CD4-positive, CD25-positive, alpha-beta regulatory T cell (primary cell): ENCODE measurements at places on chromosomes 16 and 17. TPM values are rescaled to one million over a fixed set of nuclear protein-coding genes. Genes with fewer than 3 reads are reported as not detected.

GRCh38 chr16:65235339-65236177, 113.7 kb upstream of the CDH11 start:
- H3K4me1 ChIP-seq: no peaks in the 10 kb centered on the region
- H3K27ac ChIP-seq: no peak overlapping the region
- no peaks in the 10 kb centered on the region for H3K27me3 ChIP-seq
- DNase-seq: no peak

DNA sequence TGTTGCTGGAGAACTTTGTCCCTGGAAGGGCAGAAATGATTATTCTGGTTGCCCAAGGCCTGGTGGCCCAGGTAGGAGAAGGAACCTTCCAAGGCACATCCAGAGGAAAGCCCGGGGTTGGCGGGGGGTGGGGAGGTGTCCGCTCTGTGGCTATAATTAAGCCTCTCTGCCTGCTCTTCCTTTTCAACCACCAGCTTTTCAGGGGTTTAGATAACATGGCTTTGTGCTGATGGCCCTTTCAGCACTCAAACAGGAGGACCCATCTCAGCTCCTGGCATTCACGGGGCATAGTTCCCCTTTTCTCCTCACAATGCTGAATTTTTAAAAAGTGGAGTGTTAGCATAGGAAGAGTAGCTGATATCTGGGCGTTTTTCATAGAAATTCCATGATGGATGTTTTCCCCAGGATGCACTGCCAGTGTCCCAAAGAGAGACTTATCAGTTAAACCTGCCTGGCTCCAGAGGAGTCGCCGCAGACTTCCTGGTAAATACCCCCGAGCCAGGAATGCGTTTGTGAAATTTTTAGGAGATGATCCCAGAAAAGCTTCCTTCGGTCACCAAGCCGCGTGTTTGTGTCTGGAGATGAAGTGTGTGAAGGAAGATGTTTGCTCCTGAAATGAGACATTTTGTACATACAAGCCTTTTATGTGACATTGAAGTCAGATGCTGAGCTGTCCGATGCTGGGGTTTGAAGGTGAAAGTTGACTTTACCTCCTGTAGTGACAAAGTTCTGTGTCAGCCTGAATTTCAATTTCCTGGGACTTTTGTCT, 188.5 kb downstream of the MSI2 start:
- DNase-seq: no peak
- H3K4me1 ChIP-seq: peaks cover 53% of the 10 kb centered on the region
- no peaks in the 10 kb centered on the region for H3K27me3 ChIP-seq

DNA sequence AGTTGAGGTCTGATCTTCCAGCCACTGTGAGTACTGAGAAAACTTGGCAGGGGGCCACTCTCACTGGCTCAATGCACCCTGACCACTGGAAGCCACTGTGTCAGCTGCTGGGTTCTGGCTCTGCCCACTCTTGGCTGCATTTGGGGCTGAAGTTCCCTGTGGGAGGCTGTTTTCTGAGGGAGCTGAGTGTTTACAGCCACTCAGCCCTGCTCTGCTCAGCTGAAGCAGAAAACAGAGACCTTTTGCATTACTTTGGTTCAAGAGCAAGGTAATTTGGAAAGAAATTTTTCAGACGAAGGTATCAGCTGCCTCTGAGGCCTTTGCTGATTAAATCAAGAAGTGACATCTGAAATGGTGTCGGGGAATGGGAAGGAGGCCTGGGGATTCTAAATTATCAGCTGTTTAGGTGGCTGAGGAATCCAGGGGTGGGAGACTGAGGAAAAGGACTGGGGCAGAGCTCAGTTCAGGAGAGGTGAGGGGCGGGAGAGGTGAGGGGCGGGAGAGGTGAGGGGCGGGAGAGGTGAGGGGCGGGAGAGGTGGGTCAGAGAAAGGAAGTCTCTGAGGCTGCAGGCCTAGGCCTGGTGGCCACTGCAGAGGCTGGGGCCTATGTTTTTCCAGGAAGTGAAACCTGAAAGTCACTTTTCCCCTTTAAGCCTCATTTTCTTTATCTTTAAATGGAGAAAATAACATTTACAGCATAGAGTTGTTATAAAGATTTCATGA, at the start of gene ACSM5:
Gene ACSM5 (plus strand): TSS at position 137 of the 723 bp plus-strand sequence. CDS start 1,951 bp downstream, outside the sequence.
- H3K36me3 ChIP-seq: no peaks in the 10 kb centered on the region
- DNase-seq: no peak
- no peak within 1 kb of the TSS for H3K4me3 ChIP-seq

GRCh38 chr16:12220766-12221165, 244.2 kb downstream of the SNX29 start:
- H3K27ac ChIP-seq: no peak overlapping the region
- peaks cover 3% of the 10 kb centered on the region for H3K36me3 ChIP-seq
- no peak for DNase-seq
- no peaks in the 10 kb centered on the region for H3K27me3 ChIP-seq
- H3K4me1 ChIP-seq: no peaks in the 10 kb centered on the region
- H3K4me3 ChIP-seq: no peak overlapping the region

DNA sequence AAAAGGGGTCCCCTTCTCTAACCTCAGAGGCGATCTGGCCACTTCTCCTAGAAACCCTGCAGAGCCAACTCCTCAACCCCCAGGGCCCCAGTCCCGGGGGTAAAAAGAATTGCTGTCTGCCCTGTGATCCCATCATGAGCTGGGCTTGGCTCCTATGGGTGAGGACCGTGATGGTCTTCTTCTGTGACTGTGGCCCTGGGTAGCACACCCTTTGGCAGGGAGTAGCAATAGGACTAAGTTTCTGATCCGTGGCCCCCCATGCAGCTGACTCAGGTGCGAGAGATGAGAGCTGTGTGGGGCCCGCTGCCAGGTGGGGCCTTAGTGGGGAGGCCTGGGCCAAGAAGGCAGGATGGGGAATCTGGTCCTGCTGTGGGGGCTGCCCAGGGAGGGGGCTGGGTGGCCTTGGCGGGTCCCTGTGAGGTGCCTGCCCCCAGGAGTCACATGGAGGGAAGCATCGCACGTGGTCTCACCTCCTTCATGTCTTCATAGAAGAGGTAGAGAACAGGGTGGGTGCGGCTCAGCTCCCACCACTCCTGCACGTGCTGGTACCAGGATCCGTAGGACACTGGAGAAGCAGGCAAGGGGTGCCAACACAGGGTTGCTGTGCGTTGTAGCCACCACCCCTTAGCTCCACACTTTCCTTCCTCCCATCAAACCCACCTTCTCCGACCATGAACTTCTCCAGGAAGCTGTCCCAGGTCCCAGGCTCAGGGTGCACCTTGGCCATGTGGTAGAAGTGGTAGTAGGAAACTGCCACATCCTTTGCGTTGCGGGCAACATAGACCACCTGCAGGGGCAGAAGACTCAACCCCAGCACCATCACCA, 3.3 kb downstream of the SULT1A1 start:
- no peak overlapping the region for H3K27ac ChIP-seq
- H3K4me3 ChIP-seq: no peak overlapping the region
- no peaks in the 10 kb centered on the region for H3K36me3 ChIP-seq
- no peaks in the 10 kb centered on the region for H3K27me3 ChIP-seq

GRCh38 chr16:997440-998051, 16.0 kb downstream of the SOX8 start:
- H3K4me1 ChIP-seq: peaks cover 27% of the 10 kb centered on the region
- peak; percentile 24 for DNase-seq
- peak overlapping the region; percentile 19 for H3K4me3 ChIP-seq
- H3K36me3 ChIP-seq: no peaks in the 10 kb centered on the region
- H3K27me3 ChIP-seq: no peaks in the 10 kb centered on the region

DNA sequence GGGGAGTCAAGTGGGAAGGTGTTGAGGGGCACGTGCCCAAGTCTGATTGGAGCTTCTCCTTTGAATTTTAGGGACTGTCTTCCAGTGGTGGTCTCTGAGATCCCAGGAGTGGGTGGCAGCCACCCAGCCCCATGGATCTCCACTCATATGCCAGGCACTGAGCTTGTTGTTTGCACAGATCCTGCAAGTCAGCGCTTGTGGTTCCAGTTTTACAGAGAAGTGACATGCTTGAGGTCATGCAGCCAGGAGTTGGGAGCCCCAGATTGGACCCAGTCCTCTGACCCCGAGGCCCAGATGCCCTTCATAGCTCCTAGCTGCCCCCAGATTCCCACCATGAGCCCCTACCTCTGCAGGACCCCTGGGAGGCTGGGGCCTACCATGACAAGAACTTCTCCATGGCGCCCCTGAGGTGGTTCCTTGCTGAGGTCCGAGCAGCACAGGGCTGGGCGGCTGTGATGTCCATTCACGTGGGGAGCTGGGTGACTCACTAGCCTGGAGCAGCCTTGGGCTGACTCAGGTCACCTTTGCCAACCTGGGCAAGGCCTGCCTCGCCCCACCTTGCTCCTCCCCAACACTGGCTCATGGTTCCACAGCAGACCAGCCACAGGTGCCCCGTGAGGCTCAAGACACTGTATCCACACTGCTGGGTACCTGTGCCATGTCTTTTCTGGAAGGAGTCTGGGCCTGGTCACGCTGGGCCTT, 47.4 kb downstream of the RAI1 start:
- no peaks in the 10 kb centered on the region for H3K36me3 ChIP-seq
- no peak for DNase-seq
- no peak overlapping the region for H3K4me3 ChIP-seq
- H3K27ac ChIP-seq: no peak overlapping the region
- H3K4me1 ChIP-seq: peaks cover 10% of the 10 kb centered on the region

GRCh38 chr16:84684592-84684965, 15.2 kb upstream of the USP10 start:
- no peak for DNase-seq
- H3K4me3 ChIP-seq: no peak overlapping the region
- no peak overlapping the region for H3K27ac ChIP-seq
- no peaks in the 10 kb centered on the region for H3K36me3 ChIP-seq

DNA sequence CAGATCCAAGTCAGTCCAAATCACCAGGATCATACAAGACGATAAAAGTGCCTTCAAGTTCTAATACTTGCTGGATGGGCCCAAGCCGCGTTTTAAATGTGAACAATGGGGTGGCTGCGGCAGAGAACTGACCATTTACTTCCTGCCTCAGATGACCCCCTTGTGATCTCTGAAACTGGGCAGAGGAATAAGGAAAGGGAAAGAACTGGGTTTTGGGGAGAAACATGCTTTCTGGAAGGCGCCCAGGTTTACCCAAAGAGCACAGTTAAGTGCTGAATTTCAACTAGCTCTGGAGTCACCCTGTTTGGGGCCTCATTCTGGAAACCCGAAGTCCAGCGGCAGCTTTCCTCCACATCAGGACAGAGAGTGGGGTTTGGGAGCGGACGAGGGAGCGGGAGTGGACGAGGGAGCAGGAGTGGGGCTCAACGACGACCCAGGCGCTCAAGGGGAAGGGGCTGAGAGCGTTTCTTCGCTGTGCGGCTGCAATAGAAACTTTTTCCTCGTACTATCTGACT, 1.6 kb downstream of the FAM20A start:
- H3K27ac ChIP-seq: no peak overlapping the region
- peaks cover 25% of the 10 kb centered on the region for H3K27me3 ChIP-seq
- no peak for DNase-seq

DNA sequence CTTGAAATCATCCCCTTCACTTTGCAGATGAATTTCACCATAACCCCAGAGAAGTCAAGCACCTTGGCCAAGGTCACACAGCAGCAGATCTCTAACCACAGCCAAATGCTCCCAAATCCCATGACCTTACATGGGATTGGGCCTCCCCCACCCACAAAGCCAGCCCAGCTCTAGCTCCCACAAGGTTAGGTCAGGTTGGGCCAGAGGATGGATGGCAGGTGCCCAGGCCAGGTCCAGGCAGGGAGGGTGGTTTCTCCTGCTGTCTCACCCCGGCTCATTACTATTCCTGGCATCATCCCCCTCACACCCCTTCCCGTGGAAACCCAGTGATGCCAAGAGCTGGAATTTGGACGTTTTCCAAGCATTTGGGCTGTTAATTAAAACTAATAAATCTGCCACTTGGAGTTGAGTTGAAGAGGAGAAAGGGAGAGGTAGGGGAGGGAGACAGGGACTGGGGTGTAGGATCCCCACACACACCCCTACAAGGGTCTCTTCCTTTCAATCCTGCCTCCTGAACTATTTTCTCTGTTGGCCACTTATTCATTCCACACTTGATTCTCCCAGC, 181.6 kb downstream of the TMEM132E start:
- H3K27me3 ChIP-seq: peaks cover 4% of the 10 kb centered on the region
- no peak overlapping the region for H3K4me3 ChIP-seq
- DNase-seq: no peak
- H3K36me3 ChIP-seq: no peaks in the 10 kb centered on the region
- H3K27ac ChIP-seq: no peak overlapping the region
- no peaks in the 10 kb centered on the region for H3K4me1 ChIP-seq

DNA sequence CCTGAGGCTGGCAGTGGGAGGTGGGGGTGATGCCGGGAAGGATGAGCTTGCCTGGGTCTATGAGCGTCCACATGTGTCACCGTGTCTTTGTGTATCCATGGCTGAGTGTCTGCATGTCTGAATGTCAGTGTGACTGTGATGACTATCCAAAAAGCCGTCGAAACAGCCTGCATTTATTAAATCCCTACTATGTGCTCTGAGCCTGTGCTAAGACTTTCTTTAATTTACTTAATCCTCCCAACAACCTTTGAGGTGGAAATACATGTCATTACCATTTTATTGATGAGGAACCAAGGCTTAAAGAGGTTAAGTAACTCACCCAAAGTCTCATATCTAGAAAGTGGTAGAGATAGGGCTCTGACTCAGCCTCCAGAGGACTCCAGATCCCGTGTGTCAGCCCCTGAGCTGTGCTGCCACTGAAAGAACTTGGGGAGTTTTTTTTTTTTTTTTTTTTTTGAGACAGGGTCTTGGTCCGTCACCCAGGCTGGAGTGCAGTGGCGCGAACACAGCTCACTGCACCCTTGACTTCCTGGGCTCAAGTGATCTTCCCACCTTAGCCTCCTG, 20.0 kb downstream of the ARHGAP23 start:
- H3K4me3 ChIP-seq: no peak overlapping the region
- H3K27me3 ChIP-seq: no peaks in the 10 kb centered on the region
- H3K4me1 ChIP-seq: peaks cover 9% of the 10 kb centered on the region
- H3K27ac ChIP-seq: no peak overlapping the region
- no peaks in the 10 kb centered on the region for H3K36me3 ChIP-seq

DNA sequence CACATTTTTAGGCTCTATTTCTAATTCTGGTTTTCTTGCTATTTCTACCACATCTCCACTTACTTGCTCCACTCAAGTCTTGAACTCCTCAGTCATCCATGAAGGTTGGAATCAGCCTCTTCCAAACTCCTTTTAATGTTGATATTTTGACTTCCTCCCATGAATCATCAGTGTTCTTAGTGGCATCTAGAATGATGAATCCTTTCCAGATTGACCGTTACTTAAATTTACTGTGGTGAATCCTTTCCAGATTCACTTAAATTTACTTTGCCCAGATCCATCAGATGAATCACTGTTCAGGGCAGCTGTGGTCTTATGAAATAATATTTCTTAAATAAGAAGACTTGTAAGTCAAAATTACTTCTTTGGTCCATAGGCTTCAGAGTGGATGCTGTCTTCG, 32.4 kb downstream of the CLTC start:
- H3K36me3 ChIP-seq: peaks cover 89% of the 10 kb centered on the region
- no peak overlapping the region for H3K4me3 ChIP-seq
- no peak overlapping the region for H3K27ac ChIP-seq
- no peak for DNase-seq
- H3K4me1 ChIP-seq: peaks cover 8% of the 10 kb centered on the region

DNA sequence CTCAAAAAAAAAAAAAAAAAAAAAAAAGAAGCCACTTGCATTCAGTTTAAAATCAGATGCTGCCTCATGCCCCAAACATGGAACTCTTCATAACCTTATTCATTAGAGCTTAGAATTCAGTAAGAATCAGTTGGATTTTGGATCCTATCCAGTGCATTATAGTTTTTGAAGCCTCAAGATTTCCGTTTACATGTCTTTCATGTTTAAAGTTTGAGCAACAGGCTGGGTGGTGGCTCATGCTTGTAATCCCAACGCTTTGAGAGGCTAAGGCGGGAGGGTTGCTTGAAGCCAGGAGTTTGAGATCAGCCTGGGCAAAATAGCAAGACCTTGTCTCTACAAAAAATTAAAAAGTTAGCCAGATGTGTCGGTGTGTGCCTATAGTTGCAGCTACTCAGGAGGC, 55.0 kb downstream of the SNTB2 start:
- H3K4me1 ChIP-seq: no peaks in the 10 kb centered on the region
- H3K4me3 ChIP-seq: no peak overlapping the region
- DNase-seq: no peak
- no peaks in the 10 kb centered on the region for H3K27me3 ChIP-seq
- peaks cover 6% of the 10 kb centered on the region for H3K36me3 ChIP-seq

Gene PPY
- not detected for polyA plus RNA-seq

Gene TBC1D3G
- not detected for polyA plus RNA-seq
